Activated CD4-positive, alpha-beta T cell treated with anti-CD3 and anti-CD28 coated beads, Interleukin-2, amount 50 U/mL, for 24 hours (primary cell): ENCODE measurements at places on chromosomes 13 and 19.

DNA sequence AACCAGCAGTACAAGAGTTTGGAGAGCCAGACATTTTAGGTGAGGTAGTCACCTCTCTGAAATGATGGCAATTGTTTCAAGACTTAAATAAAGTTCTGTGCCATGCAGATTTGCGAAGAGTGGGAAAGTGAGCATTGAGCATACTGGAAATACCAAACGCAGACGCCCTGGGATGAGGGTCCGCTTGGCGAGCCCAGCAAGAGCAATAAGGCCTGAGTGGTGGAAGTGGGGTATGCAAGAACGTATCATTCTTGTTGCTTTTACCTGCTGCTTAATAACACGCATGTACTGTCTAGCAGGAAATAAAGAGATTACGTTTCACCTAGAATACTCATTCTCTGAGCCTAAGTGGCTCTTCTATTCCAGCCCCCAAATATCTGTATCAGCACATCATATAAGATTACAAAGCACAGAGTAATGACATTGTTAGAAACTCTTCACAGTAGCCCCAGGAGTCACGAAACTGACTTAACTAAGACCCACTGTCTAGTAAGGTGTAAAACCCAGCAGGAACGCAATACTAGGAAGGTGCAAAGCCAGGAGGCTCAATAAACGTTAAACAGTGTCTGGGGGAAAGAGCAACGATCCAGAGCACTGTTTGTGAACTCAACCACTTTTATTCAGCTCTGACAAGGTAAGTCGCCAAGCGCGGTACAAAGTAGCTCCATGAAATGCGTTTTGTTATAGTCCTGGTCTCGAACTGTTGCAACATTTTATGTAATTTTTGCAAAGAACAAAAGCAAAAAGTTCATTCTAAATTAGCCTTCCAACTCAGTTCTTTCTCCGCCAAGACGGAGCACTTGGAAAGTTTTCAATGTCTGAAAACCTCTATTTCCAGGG, 1.2 kb downstream of the RCBTB2 start:
- DNase-seq, result no peak

GRCh38 chr13:34654647-34655046, 287.4 kb upstream of the NBEA start:
- no peak for DNase-seq

DNA sequence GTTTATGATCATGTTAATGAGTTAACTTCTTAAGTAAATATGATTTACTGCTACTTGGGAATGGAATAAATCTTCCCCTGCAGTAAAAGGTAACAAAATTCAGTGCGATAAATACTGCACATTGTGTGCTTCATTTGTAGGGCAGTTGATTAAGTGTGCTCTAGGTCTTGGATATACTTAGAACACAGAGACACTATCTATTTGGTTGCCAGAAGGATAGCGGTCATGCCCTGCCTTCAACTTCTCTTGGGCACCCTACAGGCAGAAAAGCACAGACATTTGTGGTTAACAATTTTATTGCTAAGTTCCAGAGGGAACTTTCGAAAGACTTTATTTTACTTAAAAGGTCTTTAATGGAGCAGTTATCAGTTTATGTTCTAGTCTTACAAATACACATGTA, 605.8 kb downstream of the PCDH9 start:
- no peak for DNase-seq

GRCh38 chr19:46602392-46603194, 1.5 kb downstream of the CALM3 start:
- DNase-seq, result no peak

DNA sequence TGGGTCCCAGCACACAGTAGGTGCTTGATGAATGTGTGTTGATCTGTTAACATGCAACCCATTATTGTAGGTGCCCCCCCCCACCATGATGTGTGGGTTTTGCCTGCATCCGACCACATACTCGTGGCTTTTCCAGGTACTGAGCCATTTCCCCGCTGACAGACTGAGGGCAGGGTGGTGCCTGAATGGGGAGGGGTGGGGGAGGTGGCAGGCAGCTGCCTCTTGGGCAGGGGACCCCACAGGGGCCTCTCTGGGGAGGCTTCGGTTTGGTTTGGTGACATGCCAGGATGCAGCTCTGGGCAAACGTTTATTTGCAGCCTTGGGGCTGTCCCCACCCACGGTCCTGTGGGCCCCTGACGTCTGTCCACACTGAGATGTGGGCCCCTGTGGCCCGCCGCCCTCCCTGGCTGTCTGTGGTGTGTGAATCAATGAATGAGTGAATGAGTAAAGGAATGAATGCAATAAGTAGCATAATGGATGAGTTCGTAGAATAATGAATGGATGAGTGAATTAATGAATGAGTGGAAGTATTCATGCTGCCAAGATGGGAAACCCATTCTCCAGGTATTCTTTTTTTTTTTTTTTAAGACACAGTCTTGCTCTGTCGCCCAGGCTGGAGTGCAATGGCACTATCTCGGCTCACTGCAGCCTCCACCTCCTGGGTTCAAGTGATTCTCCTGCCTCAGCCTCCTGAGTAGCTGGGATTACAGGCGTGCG, 9.0 kb upstream of the JUND start:
- peak; percentile 79 for DNase-seq

DNA sequence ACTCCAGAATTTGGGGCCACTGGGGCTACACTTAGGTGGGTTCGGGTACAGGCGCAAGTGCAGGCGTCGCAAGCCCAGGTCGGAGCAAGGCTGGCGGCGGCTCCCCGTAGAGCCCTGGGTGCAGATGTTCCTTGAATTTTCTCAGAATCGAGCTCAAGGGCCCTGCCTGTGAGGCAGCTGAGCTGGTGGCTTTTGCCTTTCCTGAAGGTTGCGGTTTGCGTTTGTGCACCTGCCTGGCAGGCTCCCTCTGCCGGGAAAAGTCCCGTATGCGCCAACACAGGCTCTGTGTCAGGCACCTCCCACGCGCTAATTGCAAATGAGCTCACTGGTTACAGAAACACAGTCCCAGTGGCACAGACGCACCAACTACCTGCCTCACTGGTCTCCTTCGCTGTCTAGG, 5.9 kb downstream of the DOHH start:
- DNase-seq, result no peak

DNA sequence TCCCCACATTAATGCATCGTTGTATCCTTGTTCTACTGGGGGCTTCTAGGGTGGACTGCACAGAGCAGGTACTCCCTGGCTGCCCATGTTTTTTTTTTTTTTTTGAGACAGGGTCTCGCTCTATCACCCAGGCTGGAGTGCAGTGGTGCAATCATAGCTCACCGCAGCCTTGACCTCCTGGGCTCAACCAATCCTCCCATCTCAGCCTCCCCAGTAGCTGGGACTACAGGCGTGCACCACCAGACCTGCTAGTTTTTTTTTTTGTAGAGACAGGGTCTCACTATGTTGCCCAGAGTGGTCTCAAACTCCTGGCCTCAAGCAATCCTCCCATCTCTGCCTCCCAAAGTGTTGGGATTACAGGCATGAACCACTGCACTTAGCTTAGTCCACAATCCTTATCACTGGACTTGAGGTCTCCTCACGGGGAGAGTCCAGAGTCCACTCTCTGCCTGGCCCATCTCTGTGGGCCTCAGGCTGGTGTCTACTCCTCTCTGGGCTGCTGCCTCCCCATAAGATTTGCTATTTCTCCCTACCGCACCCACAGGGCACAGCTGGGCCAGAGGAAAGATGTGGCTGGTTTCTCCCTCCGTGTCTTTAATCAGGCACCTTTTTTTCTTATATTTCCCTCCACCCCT, 50.4 kb upstream of the CYP4F8 start:
- DNase-seq, result no peak

- no peak for DNase-seq
Measured at GRCh38 chr13:96546463-96546862, 447.8 kb downstream of the OXGR1 start.

GRCh38 chr19:2615782-2616181, 86.7 kb downstream of the GNG7 start:
- no peak for DNase-seq

GRCh38 chr13:50844084-50844875, 788 bp upstream of the DLEU7 start:
- DNase-seq, result no peak

DNA sequence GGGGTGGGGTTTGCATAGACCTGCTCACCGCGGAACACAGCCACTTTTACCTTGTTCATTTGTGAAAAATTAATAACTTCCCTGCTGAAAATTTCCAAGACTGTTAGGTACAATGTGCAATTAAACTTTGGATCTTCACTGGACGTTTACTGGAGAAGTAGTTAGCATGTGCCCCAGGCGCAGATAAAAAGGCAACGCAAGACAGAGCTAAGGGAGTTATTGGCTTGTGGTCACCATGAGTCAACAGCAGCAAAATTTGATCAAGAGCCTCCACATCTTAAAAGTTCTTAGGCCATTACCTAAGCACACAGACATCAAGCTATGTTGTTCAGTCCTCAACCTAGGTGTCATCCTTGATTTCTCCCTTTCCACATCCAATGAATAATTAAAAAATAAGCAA, 257.0 kb downstream of the LHFPL6 start:
- no peak for DNase-seq

GRCh38 chr13:33717775-33718174, 100.2 kb upstream of the RFC3 start:
- DNase-seq, result no peak

- DNase-seq, result no peak
Measured at GRCh38 chr19:3977242-3978143, 6.6 kb upstream of the DAPK3 start.

GRCh38 chr13:113668491-113668971, 1.5 kb downstream of the GRK1 start:
- DNase-seq, result no peak

DNA sequence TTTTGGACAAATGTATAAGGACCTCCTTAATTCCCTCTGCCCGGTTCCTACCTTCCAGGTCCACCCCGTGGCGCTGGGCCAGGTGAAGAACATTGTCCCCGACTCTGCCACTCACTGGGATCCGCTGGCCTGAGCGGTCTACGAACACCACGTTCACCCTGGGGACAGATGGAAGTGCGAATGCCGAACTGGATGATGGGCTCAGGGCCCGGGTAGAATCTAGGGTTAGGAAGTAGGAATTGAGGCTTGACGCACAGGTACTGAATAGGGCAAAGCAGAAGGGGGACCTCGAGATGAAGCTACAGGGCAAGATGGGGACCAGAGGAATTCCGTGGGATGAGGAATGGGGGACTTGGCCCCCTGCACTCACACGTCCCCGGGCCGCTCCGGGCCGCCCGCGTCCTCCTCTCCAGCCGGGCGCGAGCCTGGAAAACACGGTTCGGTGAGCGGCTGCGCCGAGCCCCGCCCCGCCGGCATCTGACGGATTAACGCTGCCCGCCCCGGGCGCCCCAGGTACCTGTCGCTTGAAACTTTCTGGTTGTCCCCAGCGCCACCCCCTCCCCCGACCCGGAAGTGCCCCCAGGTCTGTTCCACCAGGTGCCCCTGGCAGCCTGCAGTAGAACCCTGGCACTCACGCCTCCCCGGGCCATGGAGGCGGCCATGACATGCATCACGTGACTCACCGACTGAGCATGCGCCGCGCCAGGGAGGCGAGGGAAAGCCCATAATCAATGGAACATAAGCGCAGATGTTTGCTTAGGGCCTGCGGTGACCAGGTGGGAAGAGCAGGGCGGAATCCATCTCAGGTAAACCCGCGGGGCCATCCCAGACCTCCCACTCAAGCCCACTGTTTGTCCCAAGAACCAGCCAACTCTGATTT, at the start of gene FDX2:
Gene FDX2, minus strand, starts transcription at position 681 of the 880 bp plus-strand sequence. Its CDS starts 19 bp downstream, at position 662.
- peak; percentile 85 for DNase-seq

DNA sequence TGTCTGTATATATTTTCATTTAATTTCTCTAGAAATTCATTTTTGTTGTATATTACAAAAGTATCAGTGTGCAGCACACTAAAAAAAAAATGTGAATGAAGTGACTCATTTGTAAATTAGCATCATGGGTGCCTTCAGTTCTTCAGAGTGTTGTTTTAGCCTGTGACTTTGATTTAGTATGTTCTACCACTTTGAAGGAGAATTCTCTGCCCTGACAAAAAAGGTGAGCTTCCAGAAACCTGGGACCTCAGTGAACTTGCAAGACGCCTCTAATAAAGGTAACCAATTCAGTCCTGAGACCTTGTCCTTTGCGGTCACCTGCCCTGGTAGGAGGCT, 2.4 kb downstream of the METTL21C start:
- no peak for DNase-seq

DNA sequence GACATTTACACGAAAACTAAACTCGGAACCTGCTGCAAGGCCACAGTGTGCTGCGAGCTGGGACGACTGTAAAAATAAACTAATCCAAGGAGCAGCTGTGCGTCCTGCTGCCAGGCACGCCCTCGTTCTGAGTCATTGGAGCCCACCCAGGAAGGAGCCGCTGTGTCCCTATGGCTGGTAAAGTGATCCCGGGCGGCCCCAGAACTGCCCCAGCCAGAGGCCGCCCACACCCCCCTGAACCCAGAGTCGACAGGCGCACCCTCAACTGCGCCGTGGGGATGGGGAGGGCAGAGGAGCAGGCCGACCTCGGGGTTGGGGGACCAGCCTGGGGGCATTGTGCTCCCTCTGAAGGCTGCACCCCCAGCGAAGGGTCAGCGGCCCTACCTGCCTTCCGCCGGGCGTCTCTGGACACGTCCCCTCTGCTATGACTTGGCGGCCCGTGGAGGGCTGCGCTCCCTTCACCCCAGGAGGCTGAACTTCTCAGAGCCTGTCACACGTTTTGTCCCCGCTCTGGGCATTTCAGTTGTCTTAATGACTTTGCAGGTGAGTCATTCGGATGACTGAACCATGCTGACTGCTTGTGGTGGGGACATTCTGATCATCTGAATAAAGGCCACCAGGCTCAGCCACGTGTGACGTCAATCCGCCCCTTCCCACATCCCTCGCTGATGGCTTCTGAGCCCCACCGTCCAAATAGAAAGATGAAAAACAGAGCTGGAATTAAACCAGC, 42.7 kb downstream of the ADPRHL1 start:
- DNase-seq, result no peak

GRCh38 chr19:38429055-38429810, 3.2 kb upstream of the RASGRP4 start:
- DNase-seq, result peak; percentile 64

DNA sequence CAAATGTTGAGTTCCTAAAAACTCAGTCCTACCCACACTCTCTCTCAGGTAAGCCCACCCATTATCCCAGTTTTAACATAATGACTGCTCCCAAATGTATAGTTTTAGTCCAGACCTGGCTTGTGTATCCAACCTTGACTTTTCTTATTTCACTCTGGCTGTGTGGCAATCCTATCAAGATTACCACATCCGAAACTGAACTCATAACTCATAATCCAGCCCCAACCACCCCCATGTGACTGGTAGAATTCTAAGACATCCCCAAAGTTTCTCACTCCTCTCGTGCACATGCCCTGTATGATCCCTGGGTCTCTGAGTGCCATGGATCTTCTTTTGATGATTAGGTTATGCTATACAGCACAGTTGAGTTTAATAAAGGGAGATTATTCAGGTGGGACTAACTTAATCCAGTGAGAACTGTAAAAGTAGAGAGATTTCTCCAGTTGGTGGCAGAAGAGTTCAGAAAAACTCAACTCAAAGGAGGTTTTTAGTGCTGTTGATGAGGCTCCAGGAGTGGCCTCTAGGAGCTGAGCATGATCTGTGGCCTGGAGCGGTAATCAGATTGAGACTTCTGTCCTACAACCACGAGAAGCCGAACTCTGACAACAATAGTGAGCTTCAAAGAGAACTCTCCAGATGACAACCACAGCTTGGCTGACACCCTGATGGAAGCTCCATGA, 413.4 kb downstream of the ZNF536 start:
- DNase-seq, result no peak

- DNase-seq, result no peak
Measured at GRCh38 chr19:48681127-48681470, 8.3 kb upstream of the NTN5 start.

- DNase-seq, result peak; percentile 55
Measured at GRCh38 chr13:50236898-50237318, 221.7 kb downstream of the KCNRG start.

- no peak for DNase-seq
Measured at GRCh38 chr19:37243206-37243632, 25.2 kb downstream of the ZNF383 start.
